ENCODE measurements at places on chromosomes 7 and 10. TPM values are rescaled to one million over a fixed set of nuclear protein-coding genes. Genes with fewer than 3 reads are reported as not detected.
A peak's percentile ranks its signal among the peaks of the same experiment; 100 is the strongest.

The OR9A2 gene
- not detected for total RNA-seq

The PTN gene
- 207 TPM for total RNA-seq

The HTR5A gene
- total RNA-seq = not detected

The LRMDA gene
- total RNA-seq = not detected

The SFTPD gene
- not detected for total RNA-seq

The CAMK2B gene
- 0.31 TPM for total RNA-seq

The CCDC172 gene
- total RNA-seq = not detected

DNA sequence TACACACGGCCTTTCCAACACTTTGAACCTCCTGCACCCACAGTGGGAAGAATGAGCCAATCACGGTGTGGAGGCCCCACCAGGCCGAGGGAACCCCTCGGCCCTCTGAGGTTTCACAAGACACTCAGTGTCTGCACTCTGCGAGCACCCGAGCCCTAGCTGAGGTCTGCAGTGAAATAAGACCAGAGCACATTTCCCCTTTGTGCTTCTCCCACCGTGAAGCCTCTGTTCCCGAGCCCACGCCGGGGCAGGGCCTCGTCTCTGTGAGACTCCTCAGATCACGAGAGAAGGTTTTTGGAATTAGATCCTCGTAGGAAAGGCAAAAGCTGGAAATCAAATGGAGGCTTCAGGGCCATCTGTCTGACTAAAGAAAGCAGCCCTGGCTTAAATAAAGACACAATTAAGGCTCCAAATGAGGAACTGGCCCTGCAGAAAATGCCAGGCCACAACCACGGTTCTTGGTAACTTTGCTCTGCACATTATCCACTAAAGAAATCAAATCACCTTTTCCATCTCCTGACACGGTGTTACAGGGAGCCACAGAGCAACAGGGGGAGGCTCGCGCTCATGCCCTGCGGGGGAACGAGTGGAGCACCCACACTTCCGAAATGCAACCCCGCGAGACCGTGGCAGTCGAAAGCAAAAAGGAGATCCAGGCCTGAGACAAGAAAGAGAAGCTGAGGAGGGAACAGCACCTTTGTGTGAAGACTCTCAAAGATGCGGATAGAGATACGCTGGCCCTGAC, 43.7 kb downstream of the FAM53B start:
- DNase-seq = no peak

DNA sequence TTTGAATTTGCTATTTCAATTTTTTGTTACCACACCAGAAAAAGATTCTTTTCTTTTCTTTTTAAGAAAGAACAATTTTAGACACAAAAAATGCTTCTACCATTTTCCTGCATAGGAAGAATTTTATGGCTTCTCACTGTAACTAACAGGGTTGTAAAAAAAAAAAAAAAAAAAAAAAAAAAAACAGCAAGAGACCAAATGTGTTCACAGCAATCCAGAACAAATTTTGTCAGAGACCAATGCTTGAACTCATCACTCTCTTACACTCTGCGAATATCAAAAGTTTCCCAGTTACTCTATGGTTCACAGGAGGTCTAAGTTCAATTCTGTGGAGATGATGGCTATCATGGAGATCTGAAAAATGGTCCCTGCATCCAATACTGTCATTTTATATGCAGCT, 84.4 kb downstream of the CHCHD3 start:
- DNase-seq = no peak

- no peak for DNase-seq
These were observed 28.3 kb downstream of the EMX2 start for GRCh38 chr10:117570880-117571279.

GRCh38 chr7:88214456-88214855, 5.4 kb downstream of the SRI start:
- DNase-seq = no peak

- DNase-seq = no peak
These were observed 39.0 kb downstream of the STK17A start for GRCh38 chr7:43621729-43622448.

GRCh38 chr7:149524394-149524793, 26.8 kb upstream of the ZNF746 start:
- no peak for DNase-seq

GRCh38 chr7:50276483-50276882, 28.0 kb upstream of the IKZF1 start:
- no peak for DNase-seq

DNA sequence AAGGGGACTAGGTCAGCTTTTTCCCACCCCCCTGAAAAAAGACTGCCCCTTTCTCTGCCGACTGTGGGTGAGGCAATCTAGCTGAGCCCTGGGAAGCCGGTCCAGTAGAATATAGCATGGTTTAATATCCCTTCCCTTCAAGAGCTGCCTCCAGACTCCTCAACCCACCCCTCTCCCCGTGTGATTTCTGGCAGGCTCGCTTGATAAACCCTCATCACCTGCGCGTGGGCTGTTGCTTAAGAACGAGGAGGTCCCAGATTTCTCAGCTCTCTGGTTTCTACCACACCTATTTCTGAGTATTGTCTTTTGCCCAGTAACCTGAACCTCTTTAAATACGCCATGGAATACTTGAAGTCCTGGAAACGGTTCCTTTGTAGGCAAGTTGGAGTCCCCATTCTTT, 2.0 kb upstream of the LRRC4 start:
- DNase-seq = no peak

GRCh38 chr7:29564496-29565223, 1.0 kb downstream of the PRR15 start:
- peak; percentile 70 for DNase-seq

GRCh38 chr10:12091421-12091820, 22.7 kb downstream of the DHTKD1 start:
- DNase-seq = no peak

GRCh38 chr7:460374-461116, 59.1 kb downstream of the PDGFA start:
- peak; percentile 90 for DNase-seq

GRCh38 chr7:157309988-157310668, 26.7 kb upstream of the DNAJB6 start:
- no peak for DNase-seq

GRCh38 chr10:34047389-34047788, 712.9 kb upstream of the NRP1 start:
- DNase-seq = no peak

Measured in neural progenitor cell (in vitro differentiated cells).